ENCODE measurements at places on chromosomes 6 and 20.

DNA sequence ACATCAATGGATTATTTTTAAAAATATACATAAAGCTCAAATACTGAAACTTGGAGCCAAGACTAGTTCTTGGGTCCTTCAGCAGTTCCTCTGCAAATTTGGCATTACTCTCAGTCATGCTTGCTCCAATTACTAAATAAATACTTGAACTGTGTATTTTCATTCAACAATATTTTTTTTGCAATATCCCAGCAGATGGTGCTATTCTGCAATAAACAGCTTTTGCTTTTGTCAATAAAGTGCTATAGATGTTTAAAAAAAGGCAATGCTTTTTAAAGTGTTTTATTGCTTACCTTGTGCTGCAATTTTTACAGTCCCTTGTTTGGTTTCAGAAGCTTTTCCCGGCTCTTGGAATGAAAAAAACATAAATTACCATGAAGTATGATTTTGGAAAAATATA, 243.4 kb downstream of the TRDN start:
- DNase-seq = no peak

DNA sequence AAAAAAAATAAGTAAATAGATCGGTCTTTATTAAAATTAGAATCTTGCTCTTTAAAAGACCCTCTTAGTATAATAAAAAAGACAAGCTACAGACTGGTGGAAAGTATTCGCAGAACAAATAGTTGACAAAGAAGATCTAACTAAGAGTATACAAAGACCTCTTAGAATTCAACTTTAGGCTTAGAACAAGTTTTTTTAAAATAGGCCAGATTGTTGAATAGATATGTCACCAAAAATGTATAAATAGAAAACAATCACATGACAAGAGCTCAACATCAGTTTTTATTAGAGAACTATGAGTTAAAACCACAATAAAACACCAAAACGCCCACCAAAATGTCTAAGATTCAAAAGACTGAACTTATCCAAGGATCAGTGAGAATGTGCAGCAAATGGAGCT, 632.7 kb upstream of the PTCHD4 start:
- DNase-seq = no peak

GRCh38 chr6:2229039-2229438, 16.4 kb downstream of the GMDS start:
- DNase-seq = no peak

GRCh38 chr20:10250902-10251301, 32.3 kb downstream of the SNAP25 start:
- DNase-seq = no peak

GRCh38 chr20:10911298-10911697, 237.5 kb upstream of the JAG1 start:
- DNase-seq = no peak

DNA sequence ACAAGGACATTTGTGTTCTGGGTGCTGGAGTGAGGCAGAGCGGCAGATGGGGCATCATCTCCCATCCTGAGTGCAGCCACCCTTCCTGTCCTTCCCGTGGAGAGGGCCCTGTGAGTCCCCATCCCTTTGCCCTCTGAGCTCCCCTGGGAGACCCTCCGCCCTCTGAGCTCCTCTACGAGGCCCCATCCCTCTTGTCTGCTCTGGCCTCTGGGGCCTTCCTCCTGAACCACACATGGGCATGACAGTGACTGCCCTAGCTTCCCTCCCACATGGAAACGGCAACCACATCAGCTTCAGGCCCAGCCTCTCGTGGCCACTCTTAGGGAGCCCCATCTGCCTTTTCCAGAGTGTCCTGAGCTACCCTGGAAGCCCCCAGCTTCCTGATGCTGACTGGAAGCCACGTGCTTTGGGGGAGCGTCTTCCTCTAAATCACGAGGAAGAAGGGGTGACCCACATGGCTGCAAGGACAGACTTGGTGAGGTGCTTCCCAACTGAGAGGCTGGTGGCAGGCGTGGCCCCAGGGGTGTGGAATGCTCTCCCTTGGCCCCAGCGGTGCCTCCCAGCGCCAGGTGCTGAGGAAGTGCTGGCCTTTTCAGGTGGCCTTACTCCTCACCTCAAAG, 52.6 kb downstream of the GINS1 start:
- DNase-seq = no peak

DNA sequence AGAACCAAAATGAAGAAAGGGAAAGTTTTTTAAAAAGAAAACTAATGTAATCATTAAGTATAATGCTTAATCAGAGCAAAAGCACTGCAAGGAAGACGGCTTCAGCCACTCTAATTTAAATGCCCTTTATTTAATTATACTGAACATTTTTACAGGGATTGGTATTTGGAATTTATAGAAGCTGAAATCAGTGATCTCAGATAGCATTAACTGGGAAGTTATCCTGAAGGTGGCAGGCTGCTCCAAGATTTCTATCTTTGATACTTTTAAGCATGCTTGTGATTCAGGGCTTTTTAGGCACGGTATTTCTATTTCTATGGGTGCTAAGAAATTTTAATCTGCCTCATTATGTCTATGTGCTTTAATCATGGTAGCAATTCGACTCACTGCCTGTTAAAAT, 1.3 kb upstream of the NDUFAF4 start:
- no peak for DNase-seq

DNA sequence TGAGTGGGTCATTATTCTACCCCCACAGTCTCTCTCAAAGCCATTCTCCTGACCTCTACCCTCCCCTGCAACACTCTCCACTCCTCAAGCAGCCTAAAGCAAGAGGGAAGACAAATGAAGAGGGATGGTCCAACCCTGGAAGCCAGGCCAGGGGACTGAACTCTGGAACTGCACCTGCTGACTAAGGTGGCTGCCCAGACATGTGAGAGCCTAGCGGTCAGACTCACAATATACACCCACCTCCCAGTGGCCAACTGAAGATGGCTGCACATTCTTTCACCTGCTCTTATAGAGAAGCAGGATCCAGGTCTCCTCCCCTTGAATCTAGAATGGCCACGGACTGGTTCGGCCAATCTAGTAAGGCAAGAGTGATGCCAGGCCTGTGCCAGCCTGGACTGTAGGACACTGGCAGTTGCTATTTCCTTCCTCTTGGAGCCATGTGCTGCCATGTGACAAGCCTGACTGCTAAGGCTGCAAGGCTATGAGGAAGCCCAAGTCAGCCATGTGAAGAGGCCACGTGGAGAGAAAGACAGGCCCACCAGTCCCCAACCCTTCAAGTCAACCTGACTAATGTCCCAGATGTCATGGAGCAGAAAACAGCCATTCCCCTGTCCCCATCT, 31.8 kb downstream of the ACSS1 start:
- no peak for DNase-seq

DNA sequence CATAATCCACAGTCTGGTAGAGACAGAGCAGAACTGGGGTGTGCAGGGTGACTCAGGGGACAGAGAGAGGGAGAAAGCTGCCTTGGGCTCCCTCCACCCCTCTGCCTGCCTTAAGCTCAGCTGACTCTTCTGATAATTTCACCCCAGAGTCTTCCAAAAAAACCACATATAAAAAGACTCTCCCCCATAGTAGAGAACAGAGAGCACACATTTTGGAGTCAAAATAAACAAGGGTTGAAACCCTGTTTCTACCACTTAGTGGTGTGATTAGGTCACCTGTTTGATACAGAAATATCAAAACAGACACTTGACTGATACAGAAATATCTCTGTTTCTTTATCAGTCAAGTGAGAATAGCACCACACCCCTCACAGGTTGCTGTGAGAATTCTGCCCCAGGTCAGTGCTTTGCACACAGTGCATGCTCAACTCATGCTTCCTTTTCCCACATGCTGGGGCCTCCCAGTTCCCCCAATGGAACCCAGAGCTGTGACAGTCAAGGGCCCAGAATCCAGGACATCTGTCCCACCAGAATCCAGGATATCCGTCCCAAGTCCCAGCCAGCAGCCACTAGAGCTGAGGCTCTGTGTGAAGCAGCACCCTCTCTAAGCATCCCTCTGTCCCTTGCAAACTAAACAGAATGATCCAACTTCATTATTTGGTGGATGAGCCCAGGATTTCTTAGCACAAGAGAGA, 1.2 kb downstream of the TREML2 start:
- no peak for DNase-seq

DNA sequence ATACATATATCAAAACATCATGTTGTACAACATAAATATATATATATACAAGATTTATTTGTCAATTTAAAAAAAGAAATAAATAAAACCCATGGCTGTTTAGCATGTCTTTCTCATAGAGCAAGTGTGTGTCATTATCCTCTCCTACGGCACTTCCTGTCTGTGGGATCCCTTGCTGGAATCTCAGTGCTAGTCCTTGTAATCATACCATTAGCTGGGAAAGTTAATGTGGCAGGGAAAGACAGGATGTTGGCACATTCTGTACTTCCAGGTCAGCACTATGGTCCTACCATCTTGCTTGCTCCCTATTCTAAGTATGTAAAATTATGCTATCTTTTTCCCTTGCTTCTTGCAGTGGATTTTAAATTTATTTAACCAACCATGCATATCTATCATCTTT, 9.5 kb upstream of the SLC17A3 start:
- DNase-seq = no peak

DNA sequence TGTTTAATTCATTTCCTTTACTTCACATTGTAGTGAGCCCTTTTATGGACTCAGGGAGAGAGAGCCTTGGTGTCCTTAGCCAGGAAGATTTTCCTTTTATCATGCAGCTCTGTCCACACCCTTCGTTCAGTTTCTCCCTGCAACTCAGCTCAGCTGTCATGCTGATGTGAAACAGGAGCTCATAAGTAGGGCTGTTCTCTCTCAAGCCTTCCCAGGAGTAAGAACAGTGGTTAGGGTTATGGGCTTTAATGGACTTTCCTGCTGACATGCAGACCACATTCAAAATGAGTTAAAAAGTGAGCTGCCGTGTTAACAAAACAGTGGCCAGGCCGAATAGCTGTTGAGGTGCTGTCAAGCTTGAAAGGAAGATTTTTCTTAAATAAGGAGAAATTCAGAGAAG, 104.1 kb downstream of the BCKDHB start:
- no peak for DNase-seq

GRCh38 chr6:83873869-83874268, 14.4 kb downstream of the CYB5R4 start:
- no peak for DNase-seq

DNA sequence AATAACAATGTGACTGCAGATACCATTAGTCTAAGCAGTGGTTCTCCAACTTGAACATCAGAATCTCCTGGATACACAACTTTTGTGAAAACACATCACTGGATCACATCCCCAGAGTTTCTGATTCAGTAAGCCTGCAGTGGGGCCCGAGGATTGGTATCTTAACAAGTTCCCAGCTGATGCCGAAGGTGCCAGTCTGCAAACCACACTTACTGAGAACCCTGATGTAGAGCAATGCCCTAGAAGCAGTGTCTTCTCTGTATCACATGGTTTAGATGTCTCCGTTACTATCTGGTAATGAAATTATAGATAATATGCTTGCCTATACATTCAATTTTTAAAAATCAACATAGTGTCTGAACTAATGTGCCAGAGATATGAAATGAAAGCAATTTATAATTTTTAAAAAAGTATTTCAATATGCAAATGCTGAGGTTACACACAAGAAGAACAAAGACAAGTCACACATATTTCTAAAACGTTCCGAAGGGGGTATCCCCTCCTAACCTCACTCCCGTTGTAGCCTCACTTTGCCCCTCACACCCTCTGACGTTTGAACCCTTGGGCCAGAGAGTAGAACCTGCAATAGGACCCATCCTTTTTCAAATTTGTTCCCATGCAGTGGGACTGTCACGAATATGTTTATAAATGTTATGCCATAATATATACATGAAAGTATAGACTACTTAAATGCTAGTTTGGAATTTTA, 115.4 kb upstream of the SAMD5 start:
- DNase-seq = no peak

DNA sequence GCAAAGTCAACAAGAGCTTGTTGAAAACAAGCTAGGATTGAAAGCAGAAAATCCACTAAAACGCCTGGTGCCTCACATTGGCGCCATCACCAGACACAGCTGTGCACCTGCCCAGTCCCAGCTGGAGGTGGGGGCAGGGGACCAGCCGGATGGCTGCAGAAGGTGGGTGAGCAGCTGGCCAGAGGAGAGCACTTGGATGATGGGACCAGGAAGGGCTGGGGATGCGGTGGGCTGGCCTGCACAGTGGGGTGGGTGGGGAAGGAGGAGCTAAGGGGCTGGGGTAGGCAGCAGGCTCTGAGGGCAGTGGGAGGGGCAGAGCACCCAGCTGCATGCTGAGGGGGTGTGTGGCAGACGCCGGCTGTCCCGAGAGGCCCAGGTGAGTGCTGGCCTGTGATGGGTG, 7.1 kb downstream of the CABLES2 start:
- no peak for DNase-seq

- no peak for DNase-seq
These were observed 2.8 kb downstream of the HLA-G start for GRCh38 chr6:29830409-29830808.

GRCh38 chr20:54335299-54335698, 127.4 kb downstream of the PFDN4 start:
- no peak for DNase-seq

GRCh38 chr6:92588148-92588547, 831.2 kb downstream of the EPHA7 start:
- no peak for DNase-seq

DNA sequence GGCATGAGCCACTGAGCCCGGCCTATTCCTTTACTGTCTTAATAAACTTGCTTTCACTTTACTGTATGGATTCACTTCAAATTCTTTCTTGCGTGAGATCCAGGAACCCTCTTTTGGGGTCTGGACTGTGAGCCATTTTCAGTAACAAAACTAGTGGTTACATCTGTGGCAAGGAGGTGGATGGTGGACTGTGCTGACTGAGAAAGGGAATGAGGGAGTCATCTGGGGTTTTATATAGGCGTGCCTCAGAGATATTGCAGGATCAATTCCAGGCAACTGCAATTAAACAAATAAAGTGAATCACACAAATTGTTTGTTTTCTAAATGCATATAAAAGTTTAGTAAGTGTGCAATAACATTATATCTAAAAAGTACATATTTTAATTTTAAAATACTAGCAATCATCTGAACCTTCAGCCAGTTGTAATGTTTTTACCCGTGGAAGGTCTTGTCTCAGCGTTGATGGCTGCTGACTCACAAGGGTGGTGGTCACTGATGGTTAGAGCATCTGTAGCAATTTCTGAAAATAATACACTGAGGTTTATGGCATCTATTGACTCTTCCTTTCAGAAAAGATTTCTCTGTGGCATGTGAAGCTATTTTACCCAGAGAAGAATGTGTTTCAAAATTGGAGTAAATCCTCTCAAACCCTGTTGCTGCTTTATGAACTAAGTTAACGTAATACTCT, 111.4 kb upstream of the FKBP1C start:
- DNase-seq = no peak

DNA sequence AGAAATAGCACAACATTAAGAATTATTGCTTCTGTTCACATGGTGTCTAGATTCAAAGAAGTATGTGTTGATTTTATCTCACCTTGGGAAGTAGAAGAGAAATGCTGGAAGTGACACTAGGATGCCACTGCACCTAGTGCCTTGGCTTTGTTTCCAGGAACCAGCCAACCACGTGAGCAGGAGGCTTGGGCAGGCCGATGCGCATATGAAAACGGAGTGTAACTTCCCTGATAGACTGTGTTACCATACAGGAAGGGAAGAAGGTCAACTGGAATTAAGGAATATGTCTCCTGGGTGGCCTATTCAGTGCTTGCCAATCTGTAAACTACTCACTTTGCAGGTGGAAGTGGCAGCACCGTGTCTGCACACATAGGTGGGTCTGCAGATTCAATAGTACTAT, 28.1 kb downstream of the TUBB2B start:
- no peak for DNase-seq

Measured in Karpas-422 (cell line).